ENCODE measurements at places on chromosomes 2 and 18.

- DNase-seq, result no peak
Measured at GRCh38 chr2:65749545-65749944, 317.1 kb upstream of the SPRED2 start.

GRCh38 chr2:216735086-216735485 is 39.7 kb upstream of the IGFBP5 start:
- DNase-seq, result no peak

GRCh38 chr2:187408926-187409325 is 39.1 kb downstream of the CALCRL start:
- DNase-seq, result no peak

GRCh38 chr2:8729939-8730338 is 48.1 kb downstream of the ID2 start:
- DNase-seq, result no peak

DNA sequence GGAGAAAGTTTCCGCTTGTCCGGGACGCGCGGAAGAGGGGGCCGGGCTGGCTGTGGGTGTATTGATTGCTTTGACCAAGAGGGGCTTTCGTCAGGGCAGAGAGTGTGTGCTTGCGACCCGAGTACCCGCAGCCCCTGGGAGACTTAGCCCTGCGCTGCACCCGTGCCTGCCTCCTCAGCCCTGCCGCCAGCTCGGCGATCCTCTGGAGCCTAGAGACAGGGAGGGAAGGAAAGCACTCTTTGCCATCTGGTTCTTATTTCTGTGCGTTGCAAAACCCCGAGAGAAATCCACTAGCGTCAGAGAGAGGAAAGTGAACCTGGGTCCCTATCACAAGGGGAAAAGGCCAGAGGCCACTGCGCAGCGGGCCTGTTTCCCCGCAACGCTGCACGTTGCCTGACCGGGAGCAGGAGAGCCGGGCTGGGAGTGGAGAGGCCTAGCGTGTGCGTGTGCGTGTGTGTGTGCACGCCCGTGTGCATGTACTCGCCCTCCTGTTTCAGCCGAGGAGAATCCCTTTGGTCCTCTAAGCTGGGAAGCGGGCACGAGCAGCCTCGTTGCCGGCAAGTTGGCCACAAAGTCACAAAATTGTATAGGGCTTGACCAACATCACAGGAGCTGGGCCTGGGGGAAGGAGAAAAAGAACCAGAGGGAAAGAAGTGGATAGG is 1.7 kb downstream of the SIX3 start:
- DNase-seq, result no peak

- DNase-seq, result no peak
Measured at GRCh38 chr18:70243131-70243929, 37.8 kb upstream of the RTTN start.

DNA sequence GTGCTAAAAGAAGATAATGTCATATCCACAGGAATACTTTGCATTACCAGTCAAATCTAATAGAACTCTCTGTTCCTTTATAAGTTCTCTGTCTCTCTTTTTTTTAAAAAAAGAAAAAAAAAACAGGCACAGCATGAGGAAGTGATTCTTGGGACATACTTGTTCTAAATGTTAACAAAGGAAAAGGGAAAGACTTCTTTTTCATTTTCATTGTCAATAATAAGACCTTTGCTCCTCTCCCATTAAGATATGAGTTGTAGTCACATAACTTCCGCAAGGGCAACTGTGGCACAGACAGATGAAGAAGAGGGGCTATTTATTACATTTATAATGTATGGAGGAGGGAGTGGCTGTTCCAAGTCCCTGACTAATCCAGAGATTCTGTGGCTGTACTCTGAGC is 4.7 kb downstream of the CD302 start:
- DNase-seq, result no peak

DNA sequence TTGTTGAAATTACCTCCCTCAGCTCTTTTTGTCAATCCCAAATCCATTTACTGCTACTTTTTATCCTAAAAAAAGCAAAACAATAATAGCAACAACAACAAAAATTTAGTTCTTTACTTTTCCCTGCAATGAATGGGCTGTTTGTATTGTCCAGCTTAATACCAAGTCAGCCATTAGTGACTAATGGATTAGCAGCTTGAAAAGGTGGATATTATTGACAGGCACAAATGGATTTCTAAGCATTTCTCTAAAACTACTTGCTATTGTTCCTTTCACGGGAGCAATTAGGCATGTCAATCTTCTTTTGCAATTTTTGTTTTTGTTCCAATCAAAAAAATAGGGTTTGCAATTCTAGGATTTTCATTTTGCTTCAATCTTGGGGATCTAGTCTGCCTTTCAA is 32.1 kb upstream of the SPAG16 start:
- DNase-seq, result no peak

GRCh38 chr2:170271340-170271739 is 93.4 kb downstream of the MYO3B start:
- no peak for DNase-seq

- no peak for DNase-seq
Measured at GRCh38 chr18:44686156-44686555, 5.5 kb downstream of the SETBP1 start.

GRCh38 chr2:132804051-132804450 is 134.0 kb upstream of the LYPD1 start:
- peak; percentile 63 for DNase-seq

DNA sequence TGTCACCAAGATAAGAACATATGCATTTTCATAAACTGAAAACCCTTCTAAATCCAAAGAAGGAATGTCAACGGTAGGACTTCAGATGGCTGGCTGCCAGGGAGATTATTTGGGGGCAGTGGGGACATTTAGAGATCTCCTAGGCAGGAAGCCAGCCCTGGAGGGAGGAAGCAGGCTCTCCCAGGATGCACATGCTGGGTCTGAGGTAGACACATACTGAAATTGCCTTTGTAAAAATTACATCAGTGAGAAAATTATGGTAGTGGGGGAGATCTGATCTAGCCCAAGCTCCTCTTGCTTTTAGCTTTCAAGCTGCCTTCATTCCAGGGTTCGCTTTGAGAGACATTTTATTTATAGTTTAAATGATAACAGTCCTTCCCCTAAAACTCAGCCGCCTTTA is 24.1 kb downstream of the MPP4 start:
- no peak for DNase-seq

DNA sequence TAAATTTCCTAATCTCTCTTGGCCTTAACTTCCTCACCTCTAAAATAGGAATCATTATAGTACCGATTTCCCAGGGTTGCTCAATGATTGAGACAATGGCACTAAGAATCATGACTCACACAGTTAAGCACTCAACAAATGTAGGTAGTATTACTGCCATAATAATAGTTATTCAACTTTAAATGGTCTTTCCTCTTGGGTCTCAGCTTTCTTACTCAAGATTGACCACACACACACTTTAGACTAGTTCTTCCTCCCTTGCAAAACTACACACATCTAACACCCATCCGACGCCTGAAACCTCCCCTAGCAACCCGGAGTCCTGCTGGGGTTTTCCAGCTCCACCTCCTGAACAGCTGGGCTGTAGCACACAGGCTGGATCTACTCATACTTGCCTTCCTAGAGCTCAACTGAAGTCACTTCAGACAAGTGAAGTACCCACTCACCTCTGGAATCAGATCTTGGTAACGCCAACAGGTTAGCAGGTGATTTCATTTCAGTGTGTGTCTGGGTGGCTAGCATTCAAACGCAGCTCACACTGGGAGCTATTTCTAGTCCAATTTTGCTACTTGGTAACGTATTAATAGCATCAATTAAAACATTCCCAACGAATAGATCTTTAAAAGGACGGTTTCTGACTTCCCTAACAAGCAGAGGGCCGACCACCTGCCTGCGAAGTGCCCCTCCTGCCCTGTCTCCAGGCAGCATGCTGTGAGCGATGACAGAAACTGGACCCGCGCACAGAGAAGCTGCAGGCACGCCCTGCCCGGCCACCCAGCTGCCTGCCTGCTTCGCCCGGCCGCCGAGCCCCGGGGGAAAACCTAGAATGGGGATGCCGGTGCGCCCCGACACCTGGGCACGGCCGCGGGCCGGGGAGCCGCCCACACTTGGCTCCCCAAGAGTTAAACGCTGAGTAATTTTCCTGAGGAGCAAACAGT is 1.1 kb downstream of the UXS1 start:
- no peak for DNase-seq

- no peak for DNase-seq
Measured at GRCh38 chr2:157476953-157477709, 33.2 kb upstream of the CYTIP start.

DNA sequence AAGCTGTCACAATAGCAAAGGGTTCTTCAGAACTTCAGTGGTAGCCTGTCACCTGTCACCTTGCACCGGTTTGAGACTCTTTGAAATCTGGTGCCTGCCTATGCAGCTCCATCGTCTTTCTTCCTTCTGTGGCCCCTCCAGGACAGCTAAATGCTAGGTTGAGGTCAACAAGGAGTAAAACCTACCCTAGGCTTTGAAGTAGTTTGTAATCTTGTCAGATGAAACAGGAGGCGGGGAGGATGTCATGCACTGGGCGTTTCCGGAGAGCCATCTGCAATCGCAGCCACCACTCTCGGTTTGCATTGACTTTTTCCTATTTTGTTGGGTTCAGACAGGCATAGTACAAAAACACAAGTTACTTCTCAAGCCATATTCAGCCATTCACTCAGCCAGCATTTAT is 116.7 kb downstream of the LPIN1 start:
- DNase-seq, result no peak

DNA sequence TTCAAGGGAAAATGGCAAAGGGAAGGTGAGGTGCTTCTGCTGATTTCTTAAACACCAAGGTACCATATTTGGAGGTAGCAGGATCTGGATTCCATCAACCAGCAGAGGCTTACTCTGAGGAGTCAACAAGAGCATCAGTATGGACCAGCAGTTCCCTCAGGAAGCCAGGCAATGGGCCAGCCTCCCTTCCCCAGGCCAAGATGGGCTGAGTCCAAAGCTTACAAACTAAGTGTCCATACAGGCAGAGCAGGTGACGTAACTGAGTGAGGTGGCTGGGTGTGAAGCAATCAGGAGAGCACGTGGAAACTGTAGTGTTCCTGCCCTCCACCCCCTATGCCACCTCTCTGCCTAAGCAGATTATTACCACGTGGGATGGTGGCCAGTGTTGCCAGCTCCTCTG is 134.2 kb upstream of the HNRNPA3 start:
- DNase-seq, result peak; percentile 1

DNA sequence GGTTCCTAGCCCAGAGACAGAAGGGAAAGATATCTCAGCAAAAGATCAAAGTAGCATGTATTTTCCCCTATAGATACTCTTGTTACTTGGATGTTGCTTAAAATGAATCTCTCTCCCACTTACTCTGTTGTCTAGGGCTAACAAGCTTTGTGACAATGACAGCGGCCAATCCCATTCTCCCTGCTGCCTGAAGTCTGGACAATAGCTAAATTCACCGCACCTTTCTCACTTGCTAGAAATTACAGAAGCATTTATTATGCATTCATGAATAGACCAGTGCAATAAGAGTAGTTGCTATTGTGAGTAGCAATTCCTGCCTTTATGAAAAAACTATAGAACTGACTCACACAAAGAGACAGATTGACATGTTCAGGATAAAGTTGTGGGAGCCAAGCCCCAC is 42.2 kb upstream of the ZC3H15 start:
- no peak for DNase-seq

GRCh38 chr2:121746071-121746578 is 9.3 kb upstream of the TSN start:
- no peak for DNase-seq

- no peak for DNase-seq
Measured at GRCh38 chr2:13413989-13414388, 697.3 kb downstream of the TRIB2 start.
